Stimulated activated CD4-positive, alpha-beta T cell treated with anti-CD3 and anti-CD28 coated beads, Interleukin-4, amount 100 ng/mL, for 4 hours (primary cell): ENCODE measurements at places on chromosomes 7 and 10.

GRCh38 chr10:44974628-44975430, 3.8 kb downstream of the DEPP1 start:
- peak; percentile 37 for DNase-seq

- no peak for DNase-seq
These were observed 73.3 kb downstream of the ARID5B start for GRCh38 chr10:61974601-61975390.

DNA sequence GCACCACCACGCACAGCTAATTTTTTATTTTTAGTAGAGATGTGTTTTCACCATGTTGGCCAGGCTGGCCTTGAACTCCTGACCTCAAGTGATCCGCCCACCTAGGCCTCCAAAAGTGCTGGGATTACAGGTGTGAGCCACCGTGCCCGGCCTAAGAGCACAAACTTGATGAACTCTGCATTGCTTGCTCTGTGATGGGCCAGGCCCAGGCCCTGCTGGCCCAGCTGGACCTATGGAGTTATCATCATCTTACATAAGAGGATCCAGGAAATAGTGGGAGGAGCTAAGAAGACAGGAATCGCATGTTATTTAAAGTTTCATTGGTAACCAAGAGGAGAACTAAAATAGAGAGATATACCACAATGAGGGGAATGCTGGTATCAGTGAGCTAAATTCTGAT, 86.9 kb downstream of the DAGLB start:
- DNase-seq: no peak

GRCh38 chr7:7596176-7596575, 29.5 kb downstream of the MIOS start:
- no peak for DNase-seq

GRCh38 chr7:90188281-90188680, 23.3 kb upstream of the STEAP2 start:
- no peak for DNase-seq

DNA sequence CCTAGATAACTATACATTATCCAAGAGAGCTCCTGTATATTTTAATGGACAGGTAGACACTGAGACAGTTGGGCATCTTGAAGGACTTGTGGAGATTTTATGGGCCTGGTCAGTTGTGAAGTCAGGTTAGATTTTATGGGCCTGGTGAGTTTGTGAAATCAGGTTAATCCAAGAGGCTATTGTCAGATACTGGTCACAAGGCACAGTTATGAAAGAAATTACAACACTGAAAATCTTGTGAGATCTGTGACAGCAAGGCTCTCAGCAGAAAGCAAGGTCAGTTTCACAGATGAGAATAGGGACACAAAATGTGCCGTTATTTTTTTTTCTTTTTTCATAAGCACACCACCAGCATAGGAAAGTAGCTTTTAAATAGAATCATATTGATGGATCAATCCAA, 167.6 kb downstream of the VTI1A start:
- no peak for DNase-seq

GRCh38 chr7:131186816-131187215, 140.9 kb upstream of the MKLN1 start:
- DNase-seq: no peak

DNA sequence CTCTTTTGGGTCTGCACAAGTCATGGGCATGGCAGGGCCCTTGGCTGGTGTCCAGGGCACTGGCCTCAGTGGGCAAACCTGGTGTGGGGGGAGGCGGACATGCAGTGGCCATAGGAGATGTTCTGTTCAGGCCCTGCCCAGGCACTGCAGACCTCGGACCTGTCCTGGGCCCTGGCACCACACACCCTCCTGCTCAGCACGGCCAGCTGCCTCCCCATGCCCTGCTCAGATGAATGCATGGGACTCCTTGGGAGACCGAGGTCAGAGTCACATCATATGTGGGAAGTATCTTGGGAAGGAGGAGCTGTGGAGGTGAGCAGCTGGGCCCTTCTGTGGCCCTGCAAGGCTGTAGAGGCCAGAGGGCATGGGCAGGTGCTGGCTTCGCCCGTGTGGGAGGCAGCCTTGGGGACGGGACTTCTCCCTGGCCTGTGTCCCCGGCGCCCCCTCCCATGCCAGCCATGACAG, 130.8 kb downstream of the VIPR2 start:
- DNase-seq: no peak

- DNase-seq: peak; percentile 13
These were observed 567 bp downstream of the GTF2IRD1 start for GRCh38 chr7:74454021-74454924.

- no peak for DNase-seq
These were observed 16.8 kb upstream of the HBP1 start for GRCh38 chr7:107152011-107152410.

- DNase-seq: no peak
These were observed 216.9 kb upstream of the GLI3 start for GRCh38 chr7:42453931-42454361.

- no peak for DNase-seq
These were observed 14.8 kb downstream of the CHAT start for GRCh38 chr10:49628599-49628998.

DNA sequence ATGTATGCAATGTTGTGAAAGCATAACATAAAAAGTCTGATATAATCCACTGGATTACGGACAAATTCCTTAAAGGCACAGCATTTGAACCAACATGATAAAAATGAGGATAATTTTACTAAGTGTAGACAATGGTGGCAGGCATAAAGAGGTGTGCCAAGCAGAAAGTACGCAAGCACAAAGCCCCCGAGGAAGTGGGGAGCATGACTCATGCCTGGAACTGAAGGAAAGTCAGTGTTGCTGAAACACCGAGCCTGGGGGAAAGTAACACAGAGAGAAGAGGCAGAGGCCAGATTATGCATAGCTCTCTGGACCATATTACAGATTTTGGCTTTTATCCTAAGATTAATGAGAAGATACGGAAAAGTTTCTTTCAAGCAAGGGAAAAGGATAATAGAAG, 490.0 kb upstream of the PHF14 start:
- DNase-seq: no peak

DNA sequence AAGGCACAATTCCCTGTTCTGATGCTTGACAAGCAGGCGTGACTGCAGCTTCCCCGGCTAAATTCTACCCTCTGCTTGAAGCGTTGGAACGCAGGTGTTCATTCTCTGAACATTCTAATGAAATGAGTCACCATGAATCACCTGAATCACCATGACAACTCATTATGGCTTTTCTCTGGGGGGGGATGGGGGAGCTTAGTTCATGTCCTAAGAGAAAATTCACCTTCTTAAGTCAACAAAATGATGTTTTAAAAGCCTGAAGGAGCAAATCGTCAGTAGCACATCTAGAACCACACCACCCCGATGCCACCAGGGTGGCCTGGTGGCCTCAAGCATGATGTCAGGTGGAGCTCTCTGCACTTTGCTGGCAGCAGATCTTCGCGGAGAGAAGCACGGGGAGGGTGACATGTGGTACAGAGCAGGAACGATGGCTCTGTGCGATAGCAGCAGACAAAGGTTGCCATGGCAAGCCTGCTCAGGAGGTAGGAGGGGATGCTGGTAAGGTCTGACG, 33.7 kb downstream of the DDC start:
- no peak for DNase-seq

- no peak for DNase-seq
These were observed 30.6 kb upstream of the ZNRF2 start for GRCh38 chr7:30253796-30254165.

DNA sequence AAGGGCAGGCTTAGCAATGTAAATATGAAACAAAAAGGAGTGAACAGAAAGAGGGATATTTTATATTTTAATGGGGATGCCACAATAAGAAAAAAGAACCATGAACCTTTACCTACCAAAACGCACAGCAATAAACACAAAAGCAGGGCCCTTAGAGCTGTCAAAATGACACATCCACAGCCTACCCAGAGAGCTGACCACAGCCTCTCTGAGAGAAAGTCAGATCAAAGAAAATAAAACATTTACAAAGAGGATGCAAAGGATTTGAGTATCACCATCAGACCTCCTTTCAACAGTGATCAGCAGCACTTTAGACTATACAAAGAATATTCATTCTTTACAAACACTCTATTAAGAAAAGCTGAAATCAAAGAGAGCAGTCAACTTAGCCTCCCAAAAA, 52.9 kb downstream of the ERCC6 start:
- DNase-seq: no peak

DNA sequence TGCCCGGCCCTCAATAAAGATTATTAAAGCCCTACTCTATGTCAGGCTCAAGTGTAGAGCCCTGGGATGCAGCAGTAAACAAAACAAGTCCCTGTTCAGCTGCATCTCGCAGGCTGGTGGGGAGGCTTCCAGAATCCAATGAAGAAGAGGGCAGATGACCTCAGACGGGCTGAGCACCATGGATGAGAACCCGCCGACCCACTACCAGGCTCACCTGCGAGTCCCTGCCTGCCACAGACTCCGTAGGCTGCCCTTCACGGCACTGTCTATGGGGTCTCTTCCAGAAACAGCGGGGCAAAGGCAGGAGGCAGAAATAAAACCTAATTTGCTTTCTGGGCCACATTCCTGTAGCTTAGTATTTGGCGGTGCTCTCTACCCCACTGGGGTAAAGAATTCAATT, 22.7 kb downstream of the CHST15 start:
- DNase-seq: no peak

GRCh38 chr7:46537191-46537905, 616.3 kb upstream of the IGFBP3 start:
- DNase-seq: no peak

DNA sequence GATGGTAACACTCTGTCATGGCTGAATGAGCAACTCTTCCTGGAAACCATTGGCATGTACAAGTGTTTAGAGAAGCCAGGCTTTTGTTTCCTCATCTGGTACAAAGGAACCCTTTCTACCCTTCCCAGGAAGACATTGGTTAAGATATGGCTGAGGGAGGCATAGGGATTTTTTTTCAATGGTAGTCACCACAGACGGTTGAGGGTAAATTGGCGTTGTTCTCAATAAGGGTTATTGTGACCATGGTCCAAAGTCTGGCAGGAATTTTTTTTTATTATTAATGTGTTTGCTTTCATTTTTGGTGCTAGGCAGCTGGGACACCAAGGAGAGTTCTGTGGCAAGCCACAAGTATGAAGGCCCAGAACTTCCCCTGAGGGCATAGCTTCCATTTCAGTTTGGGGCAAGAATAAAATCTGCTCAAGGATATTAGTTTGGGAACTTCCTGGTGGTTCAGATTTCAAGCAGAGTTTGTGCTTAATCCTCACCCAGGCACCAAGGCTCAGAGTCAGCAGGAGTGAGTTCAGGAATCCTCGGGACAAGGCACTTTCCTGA, at the start of gene PLEKHS1:
Gene PLEKHS1 (plus strand): TSS at position 502 of the 552 bp plus-strand sequence. CDS start 3,596 bp downstream, outside the sequence.
- no peak for DNase-seq

DNA sequence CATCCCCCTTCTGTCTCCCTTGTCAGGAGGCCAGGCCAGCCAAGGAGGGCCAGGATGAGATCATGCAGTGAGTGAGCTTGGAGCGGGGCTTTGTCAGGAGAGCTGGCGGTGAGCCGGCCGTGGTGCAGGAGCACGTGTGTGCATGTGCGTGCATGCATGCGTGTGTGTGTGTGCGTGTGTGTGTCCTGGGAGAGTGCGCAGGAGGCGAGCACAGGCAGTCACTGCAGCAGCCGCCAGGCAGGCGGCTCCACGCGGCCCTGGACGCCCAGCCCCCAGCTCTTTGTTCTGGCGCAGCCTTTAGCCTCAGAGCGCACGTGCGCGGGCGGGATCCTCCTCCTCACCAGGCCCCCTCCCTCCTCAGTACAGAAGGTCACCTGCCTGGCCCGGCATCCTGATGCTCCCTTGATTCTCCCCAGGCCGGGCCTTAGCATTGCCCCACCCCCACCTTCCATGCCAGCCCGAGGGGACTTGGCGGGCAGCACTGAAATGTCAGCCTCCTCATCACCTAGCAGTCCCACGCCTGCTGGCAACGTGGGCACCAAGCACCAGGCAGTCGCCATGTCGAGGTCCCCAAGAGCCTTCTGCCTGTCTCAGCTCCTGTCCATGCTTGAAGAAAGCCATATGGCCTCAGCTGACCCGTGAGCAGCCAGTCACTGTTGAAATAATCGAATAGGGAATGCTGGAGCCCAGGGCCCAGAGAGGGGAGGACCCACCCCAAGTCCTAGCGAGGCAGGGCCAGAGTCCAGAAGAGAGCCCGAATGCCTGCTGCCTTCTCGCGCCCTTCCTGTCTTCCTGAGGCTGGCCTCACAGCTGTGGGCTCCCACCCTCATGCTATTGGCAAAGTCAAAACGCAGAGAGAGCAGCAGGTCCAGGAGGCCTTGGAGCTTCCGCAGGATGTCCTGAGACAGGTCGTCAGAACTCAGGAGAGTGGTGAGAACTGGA, 125.9 kb upstream of the PPIF start:
- no peak for DNase-seq

DNA sequence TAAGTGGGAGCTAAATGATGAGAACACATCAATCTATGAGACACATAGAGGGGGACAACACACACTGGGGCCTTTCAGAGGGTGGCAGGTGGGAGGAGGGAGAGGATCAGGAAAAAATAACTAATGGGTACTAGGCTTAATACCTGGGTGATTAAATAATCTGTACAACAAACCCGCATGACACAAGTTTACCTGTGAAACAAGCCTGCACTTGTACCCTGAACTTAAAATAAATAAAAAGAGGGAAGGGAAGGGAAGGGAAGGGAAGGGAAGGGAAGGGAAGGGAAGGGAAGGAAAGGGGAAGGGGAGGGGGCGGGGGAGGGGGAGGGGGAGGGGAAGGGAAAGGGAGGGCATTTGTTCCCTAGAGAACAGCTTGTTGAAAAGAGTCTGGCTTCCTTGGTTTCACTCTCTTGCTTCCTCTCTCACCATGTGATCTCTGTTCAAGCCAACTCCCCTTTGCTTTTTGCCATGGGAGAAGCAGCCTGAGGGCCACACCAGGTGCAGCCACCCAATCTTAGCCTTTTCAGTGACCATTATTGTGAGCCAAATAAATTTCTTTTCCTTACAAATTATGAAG, 57.7 kb downstream of the FAM13C start:
- DNase-seq: no peak

DNA sequence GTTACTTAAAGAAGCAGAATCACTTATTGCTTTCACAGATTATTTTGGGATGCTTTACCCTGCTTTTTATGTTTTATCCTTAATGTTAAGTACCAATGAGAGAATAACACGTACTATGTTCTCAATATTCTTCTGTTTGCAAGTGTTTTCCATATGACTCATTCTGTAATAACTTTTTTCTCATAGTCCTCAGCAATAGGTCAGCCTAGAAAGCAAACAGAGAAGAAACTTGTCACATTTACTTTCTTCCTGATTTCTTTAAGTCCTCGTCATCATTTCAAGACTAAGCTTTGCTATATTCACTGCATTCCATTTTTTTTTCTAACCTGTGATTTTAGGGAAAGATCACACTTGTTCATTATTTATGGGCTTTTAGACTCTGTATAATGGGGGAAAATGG, 6.8 kb upstream of the AGR2 start:
- DNase-seq: no peak

GRCh38 chr7:123797673-123798531, 47.1 kb upstream of the HYAL4 start:
- DNase-seq: no peak

GRCh38 chr10:97506199-97506991, 7.7 kb downstream of the UBTD1 start:
- DNase-seq: no peak

- no peak for DNase-seq
These were observed 14.2 kb upstream of the DYNC1I1 start for GRCh38 chr7:95758187-95758586.

- DNase-seq: no peak
These were observed 774 bp downstream of the PON2 start for GRCh38 chr7:95433952-95434556.
